ENCODE measurements at places on chromosomes 4 and X.

GRCh38 chr4:65918212-65918611, 247.9 kb upstream of the EPHA5 start:
- no peak for DNase-seq

GRCh38 chrX:39766085-39766726, 331.6 kb downstream of the BCOR start:
- no peak for DNase-seq

GRCh38 chr4:73992050-73992449, 4.1 kb upstream of the PPBP start:
- DNase-seq, result no peak

- DNase-seq, result no peak
These were observed 21.7 kb downstream of the FAM199X start for GRCh38 chrX:104187931-104188330.

- DNase-seq, result peak; percentile 16
These were observed 352.2 kb upstream of the CPEB2 start for GRCh38 chr4:14650127-14650526.

DNA sequence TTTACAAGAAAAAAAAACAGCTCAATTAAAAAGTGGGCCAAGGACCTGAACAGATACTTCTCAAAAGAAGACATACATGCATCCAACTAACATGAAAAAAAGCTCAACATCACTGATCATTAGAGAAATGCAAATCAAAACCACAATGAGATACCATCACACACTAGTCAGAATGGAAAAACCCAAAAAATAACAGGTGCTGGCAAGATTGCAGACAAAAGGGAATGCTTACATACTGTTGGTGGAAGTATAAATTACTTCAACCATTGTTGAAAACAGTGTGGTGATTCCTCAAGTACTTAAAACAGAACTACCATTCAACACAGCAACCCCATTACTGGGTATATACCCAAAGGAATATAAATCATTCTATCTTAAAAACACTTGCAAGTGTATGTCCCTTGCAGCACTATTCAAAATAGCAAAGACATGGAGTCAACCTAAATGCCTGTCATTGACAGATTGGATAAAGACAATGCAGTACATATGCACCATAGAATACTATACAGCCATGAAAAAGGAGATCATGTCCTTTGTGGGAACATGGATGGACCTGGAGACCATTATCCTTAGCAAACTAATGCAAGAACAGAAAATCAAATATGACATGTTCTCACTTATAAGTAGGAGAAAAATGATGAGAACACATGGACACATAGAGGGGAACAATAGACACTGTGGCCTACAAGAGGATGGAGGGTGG, 97.6 kb downstream of the RAB28 start:
- DNase-seq, result no peak

DNA sequence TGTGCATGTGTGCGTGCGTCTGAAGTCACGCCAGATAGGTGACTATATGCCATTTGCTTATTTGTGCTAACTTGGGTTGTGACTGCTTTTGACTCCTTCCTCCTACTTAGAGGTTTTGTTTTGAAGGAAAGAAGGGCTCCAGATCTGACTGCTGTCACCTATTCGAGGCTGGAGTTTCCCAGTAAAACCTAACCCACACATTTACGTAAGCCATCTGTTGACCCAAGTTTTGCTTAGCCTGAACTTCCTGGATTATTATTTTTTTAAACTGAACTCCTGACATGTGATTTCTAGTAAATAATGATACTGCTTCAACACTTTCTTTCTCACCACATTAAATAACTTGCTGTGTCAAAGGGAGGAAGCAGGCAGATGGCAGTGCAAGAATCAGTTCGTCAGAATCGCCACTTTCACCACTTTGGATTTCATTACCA, 41.5 kb downstream of the DTHD1 start:
- no peak for DNase-seq

GRCh38 chr4:44632733-44633132, 18.7 kb downstream of the YIPF7 start:
- no peak for DNase-seq

All from MCF 10A (cell line).